Nucleus accumbens (tissue), 56 donors: ENCODE measurements at places on chromosomes 6 and 20.

DNA sequence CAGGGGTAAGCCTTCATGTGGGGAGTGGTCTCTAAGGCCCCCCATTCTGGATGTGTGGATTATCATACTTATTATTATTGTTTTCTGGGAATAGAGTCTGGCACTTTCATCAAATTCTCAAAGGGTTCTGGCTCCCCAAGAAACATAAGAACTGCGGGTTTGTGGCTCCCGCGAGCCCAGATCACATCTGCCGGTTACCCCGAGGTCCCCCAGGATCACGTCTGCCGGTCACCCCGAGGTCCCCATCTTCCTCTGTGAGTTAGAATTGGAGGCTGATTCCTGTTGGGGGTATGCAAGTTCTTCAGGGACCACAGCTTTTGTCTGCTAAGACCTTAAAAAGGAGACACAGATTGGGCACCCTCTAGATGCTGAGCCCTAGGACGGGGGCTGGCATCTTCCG lies 116.7 kb upstream of the FRMD1 start:
- no peak for DNase-seq

- no peak for DNase-seq
These were observed 158.0 kb downstream of the TENT5A start for GRCh38 chr6:81594501-81594900.

DNA sequence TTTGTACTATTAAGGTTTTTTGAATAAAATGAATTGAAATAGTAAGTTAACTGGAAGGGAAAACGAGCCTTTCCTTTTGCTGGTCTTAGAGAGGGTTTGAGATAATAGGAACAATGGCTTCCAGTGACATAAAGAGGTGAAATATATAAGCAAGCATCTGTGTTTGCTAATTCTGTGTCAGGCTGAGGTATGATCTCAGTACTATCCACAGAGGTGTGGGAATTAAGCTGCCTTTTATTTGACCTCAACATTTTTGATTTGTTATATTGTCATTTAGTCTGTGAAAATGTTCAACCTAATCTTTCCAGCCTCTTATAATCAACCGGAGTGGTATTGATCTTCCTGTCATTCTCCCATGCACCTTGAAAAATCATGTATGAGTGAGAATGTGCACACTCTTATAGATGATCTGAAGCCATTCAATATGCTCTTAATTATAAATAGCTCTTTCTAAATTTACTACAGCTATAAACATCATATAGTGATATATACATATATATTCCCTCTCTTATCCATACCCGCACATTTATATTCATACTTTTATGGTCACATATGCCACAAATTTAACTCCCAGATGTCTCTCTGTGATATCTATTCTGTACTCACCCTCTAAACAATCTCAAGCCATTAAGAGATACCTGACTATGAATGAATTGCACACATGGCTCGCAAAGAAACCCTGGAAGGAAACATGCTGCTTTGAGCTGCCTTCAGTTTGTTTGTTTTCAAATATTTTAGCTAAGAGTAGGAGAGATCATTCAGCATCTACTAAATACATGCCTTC lies 754.7 kb upstream of the NRSN1 start:
- DNase-seq: no peak

DNA sequence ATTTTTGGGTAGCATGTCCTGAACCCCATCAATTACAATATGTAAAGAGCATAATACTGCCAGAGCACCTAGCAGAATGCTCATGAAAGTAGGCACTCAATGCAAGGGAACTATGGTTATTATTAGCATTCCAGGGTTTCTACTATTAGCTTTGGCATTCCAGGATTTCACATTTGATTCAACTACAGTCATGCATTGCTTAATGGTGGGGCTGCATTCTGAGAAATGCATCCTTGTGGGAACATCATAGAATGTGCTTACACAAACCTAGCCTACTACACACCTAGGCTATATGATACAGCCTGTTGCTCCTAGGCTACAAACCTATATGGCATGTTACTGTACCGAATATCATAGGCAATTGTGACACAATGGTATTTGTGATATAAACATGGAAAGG lies 247.8 kb downstream of the CD83 start:
- DNase-seq: no peak

GRCh38 chr20:31758521-31758920 lies 19.4 kb downstream of the TPX2 start:
- DNase-seq: no peak

DNA sequence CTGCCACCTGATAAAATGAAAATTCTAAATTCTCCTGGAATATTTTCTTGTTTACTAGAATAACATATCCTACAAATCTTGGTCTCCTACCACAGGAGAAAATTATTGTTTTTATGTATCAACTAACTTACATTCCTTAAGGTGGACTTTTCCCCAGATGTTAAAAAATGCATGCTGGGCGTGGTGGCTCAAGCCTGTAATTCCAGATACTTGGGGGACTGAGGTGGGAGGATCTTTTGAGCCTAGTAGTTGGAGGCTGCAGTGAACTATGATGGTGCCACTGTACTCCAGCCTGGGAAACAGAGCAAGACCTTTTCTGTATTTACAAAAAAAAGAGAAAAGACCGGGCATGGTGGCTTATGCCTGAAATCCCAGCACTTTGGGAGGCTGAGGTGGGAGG lies 27.9 kb upstream of the TFAP2C start:
- DNase-seq: no peak

DNA sequence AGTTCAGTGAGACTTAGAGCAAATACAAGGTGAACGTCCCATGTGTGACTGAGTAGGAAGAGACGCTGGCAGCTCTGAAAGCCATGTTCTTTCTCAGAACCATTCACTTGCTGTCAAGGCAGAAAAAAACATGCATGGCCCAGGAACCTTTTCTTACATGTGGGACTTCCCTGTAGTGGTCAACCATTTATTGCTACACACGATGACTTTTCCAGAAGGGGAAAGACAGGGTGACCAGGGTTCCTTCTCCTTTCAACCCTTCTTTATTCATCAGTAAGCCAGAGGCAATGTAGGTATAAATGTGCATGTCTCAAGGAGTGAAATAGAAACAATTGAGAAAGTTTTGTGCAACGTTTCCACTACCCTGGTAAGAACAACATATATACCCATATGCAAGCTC lies 189.0 kb downstream of the NFATC2 start:
- DNase-seq: no peak
